ENCODE measurements at places on chromosomes 13 and 19.

GRCh38 chr19:52665529-52665928 is 27.4 kb upstream of the ZNF83 start:
- DNase-seq: no peak

DNA sequence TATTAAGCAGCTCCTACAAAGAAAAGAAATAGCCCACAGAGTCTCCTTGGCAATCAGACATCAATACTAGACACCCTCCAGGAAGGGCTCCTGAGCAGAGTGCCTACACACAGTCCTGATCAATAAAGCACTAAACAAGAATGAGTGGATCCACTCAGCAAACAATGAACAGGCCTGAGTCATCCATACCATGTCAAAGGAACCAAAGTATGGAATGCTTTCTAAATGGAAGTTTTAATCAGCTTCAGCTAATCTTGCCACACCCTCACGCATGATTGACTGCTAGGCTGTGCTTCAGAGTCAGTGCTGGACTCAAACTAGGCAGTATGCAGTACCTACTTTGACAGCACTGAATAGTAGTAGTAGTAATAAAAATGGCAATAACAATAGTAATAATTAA is 392.7 kb upstream of the HTR2A start:
- DNase-seq: no peak

GRCh38 chr19:18013210-18014111 is 5.5 kb downstream of the ARRDC2 start:
- DNase-seq: no peak

DNA sequence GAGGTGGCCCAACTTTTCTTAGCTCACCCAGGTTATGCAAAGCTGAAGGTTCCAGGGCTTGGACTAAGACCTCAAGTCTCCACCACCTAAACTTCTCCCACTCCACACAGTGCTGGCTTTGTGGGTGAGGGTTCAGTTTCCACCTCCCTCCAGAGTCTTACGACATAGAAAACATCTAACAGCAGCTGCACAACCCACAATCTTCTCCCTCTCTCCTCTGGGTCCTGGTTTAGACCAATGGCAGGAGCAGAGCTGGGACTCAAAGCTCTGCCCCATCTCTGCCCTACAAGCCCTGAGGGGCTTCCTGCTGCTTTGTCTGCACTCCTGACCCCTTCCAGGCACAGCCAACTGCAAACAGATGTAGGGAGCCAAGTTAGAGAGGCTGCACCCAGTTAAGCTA is 16.0 kb downstream of the IRGC start:
- DNase-seq: no peak

DNA sequence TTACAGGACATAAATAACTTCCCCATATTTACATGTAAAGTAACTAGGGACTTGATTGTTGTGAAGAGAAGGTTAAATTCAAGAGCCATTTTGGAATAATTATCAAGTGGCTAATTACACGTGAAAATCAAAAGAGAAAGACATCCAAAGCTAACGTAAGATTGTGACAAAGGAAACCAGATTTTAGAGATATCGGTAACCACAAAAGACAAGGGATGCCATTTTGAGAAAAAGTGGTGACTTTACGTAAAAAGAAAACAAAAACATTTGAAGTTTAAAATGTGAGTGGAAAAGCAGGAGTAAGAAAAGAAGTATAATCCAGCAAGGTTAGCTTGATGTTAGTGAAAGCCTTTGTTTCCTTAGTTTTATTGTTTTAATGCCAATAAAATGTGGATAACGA is 10.9 kb upstream of the VWA8 start:
- DNase-seq: no peak

DNA sequence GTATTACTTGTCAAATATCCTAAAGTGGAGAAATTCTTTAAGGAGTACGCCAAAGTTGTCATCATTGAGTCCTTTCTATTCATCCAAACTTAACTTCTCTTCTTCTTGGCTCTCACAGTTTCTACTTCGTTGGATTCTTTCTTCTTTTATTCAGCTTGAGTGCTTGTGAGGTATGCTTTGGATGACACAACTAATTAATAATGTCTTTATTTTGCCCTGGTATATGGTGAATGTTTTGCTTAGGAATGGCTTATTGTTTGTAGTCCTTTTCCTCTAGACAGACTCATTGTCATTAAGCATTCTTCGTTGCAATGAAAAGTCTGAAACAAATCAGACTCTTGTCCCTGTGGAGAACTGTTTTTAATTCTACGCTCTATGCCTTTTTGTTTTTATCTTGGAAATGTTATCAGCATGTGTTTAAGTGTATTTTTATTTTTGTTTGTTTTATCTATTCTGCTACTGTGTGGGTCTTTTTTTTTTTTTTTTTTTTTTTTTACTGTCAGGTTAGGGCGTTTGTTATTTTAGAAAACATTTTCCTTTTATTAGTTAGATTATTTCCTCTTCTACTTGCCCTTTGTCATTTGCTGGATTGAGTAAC is 471.5 kb downstream of the GPC6 start:
- DNase-seq: no peak

GRCh38 chr13:31012655-31013024 is 80.2 kb downstream of the TEX26 start:
- no peak for DNase-seq

- DNase-seq: no peak
Observed at GRCh38 chr13:28056970-28057712, 43.2 kb downstream of the FLT3 start.

- no peak for DNase-seq
Observed at GRCh38 chr13:20977394-20977793, 74.8 kb upstream of the XPO4 start.

GRCh38 chr13:68708336-68708908 is 1399.2 kb upstream of the ATXN8OS start:
- no peak for DNase-seq

- DNase-seq: no peak
Observed at GRCh38 chr13:79374578-79374977, 31.5 kb downstream of the RBM26 start.

DNA sequence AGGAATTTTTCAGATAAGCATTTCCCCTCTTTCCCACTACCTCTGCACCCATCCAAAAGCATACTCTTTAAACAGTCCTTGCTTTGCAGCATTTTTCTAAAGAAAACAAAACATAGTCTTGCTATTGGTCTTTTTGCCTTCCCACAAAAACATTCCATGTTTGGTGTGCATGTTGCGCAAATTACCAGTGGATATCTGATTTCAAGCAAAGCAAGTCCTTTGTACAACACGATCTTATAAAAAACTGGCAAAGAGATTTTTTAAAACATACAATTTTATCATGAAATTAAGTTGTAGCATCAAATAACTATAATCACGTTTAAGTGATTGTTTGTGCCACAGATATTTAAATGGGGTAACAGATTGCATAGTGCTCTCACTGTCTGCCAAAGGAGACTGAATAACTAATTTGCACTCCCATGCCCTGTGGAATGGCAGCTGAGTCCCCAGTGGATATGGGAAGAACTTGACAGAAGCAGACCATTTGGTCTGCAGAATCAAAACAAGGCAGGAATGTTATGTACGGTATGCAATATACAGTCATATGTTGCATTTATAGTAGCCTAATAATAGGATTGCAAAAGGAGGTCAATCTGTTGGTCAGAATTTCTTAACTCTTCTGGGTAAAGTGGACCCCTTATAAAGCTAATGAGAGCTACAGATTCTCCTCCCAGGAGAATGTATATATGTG is 285.7 kb downstream of the TBC1D4 start:
- DNase-seq: no peak

GRCh38 chr13:42894765-42895243 is 97.2 kb downstream of the EPSTI1 start:
- no peak for DNase-seq

GRCh38 chr13:93926425-93926824 is 553.1 kb downstream of the DCT start:
- no peak for DNase-seq

- DNase-seq: no peak
Observed at GRCh38 chr13:69618393-69618792, 489.2 kb upstream of the ATXN8OS start.

- DNase-seq: no peak
Observed at GRCh38 chr13:33636243-33636642, 181.7 kb upstream of the RFC3 start.

- DNase-seq: no peak
Observed at GRCh38 chr19:50488389-50489194, 11.9 kb upstream of the GARIN5A start.

DNA sequence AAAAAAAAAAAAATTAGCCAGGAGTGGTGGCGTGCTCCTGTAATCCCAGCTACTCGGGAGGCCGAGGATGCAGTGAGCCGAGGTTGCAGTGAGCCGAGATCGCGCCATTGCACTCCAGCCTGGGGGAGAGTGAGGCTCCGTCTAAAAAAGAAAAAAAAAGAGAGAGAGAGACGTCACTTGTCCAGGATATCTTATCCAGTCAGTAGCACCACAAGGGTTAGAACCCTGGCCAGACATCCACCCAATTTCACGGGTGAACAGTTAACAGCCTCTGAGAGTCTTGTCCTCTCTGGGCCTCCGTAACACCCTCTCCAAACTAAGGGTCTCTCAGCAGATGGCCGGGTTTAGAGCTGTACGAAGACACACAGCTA is 917 bp upstream of the CLPTM1 start:
- DNase-seq: no peak

DNA sequence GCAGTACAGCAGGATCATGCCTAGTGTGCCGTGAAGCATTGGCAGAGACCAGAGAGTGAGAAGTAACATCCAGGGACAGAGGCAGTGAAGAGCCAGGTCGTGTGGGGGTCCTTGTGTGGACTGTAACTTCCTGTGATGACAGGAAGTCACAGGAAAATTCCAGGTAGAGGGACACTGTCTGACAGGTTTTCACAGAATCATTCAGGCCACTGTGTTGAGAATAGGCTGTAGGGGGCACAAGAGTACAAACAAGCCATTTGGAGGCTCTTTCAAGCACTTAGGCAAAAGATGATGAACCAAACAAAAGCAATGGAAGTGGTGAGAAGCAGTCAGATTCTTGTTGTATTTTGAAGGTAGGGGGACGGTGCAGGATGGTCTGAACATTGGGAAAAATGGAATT is 46.4 kb downstream of the N4BP2L1 start:
- no peak for DNase-seq

GRCh38 chr13:69677343-69677742 is 430.3 kb upstream of the ATXN8OS start:
- DNase-seq: no peak

GRCh38 chr19:7512400-7512851 is 3.5 kb upstream of the ZNF358 start:
- DNase-seq: no peak

DNA sequence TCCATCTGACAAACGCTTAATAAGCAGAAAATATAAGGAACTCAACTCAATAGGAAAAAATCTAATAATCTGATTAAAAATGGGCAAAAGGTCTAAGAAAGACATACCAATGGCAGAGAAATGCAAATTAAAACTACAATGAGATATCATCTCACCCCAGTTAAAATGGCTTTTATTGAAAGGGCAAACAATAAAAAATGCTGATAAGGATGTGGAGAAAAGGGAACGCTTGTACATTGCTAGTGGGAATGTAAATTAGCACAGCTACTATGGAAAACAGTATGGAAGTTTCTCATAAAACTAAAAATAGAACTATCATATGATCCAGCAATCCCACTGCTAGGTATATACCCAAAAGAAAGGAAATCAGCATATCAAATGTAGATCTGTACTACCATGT is 508.8 kb upstream of the GPC6 start:
- DNase-seq: no peak

DNA sequence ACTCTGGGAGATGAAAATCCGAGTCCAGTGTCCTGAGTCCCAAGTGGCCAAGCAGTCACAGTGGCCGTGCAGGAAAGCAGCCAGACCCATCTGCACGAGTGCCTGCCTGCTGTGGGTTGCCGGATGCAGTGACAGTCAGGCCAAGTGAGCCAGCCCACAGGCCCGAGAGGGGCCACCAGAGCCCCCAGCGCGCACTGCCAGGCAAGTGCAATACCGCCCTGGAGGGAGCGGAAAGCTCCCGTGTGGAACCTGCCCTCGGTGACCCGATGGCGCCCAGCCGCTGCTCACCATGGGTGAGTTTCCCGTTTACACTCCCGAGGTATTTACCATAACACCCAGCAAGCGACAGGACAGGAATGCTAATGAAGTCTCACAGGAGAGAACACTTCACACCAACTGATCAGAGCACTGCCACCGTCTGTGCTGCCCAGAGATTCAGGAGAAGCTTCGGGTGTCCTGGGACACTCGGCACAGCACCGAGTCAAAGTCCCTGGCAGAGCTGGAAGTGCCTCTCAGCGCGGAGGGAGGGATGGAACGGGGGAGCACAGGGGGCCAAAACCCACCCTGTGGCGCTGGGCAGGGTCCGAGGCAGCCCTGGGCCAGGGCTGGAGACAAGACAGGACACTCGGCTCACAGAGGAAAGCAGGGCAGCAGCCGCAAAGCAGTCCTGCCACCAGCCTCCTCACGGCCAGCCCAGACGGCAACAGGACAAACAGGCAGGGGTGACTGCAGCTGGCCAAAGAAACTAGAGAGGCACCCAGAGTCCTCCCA is 21.3 kb upstream of the TINCR start:
- DNase-seq: no peak

DNA sequence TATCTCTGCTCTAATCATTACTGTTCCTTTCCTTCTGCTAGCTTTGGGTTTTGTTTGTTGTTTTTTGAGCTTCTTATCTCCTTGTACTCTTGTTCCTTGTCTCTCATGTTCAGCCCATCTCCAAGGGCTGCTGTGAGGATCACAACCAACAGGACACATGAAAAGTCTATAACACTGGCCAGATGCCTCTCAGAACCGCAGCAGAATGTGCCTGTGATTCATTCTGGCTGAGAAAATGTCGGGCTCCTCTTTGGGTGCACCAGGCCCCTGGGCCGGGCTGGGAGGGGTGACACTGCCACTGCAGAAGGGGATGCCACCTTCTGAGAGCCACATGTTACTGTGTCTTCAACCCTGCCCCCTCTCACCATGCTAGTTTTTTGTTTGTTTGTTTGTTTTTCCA is 48.0 kb downstream of the GGACT start:
- DNase-seq: no peak

DNA sequence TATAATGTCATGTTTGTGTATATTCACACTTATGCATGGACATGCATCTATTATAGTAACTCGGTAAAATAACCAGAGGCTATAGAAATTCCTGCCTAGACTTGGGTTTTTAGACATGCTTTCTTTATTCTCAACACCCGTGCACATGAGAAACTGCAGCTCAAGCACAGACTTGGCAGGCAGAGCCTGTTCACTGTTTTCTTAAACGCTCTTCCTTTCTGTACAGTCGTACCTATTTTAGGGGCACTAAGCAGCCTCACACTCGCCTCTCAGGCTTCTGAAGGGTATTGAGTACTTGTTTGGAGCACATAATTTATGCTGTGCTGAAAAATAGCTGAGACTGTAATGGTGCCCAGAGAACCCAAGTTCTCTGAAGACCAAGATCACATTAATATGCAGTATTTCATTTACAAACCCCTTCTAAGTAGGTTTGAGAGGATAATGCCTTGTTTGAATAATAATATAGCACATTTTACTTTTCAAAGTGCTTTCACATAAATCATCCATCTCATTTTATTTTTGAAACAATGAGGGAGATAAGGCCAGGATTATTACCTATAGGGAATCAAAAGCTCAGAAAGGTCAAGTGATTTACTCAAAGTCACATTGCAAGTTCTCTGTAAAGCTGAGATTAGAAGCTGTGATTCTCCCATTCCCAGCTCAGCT is 429.9 kb downstream of the SPRY2 start:
- DNase-seq: no peak
